Activated T-helper 1 cell treated with anti-CD3 and anti-CD28 coated beads, Interleukin-12 subunit alpha, Interleukin-12 subunit beta, Interleukin-2, Interleukin-4 antibody, amounts not matched to agents 30 ng/mL and 10 ng/mL and 1 ng/mL, durations not matched to agents 14 hours and 24 hours and 36 hours (primary cell): ENCODE measurements at places on chromosomes 1 and 21.

- peak overlapping the region; percentile 58 for H3K27ac ChIP-seq
- H3K4me1 ChIP-seq = peaks cover 22% of the 10 kb centered on the region
- H3K4me3 ChIP-seq = no peak overlapping the region
- peaks cover 9% of the 10 kb centered on the region for H3K36me3 ChIP-seq
- no peak for DNase-seq
- peaks cover 6% of the 10 kb centered on the region for H3K27me3 ChIP-seq
These were observed 9.8 kb upstream of the P3R3URF start for GRCh38 chr1:46186076-46186475.

DNA sequence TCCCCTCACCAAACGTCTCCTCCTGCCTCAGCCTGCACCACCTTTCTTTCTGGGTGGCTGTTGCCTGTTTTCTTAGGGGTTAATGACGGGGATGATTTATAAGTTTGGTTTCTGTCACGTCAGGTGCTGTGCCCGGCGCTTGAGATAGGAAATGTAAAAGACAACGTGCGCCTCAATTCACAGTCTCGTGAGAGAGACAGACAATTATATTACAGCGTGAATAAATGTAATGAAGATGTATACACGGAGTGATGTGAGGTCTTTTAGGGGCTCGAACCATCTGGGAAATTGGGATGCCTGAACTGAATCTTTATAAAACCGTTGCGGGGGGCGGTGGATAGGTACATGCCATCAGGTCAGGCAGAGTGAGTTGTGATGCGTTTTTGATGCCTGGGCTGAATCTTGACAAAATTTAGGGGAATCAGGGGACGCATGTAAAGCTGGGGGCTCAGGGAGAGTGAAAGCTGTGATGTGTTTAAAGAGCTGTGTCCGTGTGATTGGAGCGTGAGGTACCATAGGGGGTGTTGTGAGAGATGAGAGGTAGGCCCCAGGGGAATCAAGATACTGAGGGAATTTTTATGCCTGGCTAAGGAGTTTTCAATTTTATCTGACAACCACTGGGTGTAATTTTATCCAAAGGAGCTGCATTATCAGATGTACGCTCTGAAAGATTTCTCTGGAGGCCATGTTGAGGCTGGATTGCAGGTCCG lies 831 bp downstream of the TIPRL start:
- peaks cover 4% of the 10 kb centered on the region for H3K36me3 ChIP-seq
- no peak overlapping the region for H3K4me3 ChIP-seq
- H3K27me3 ChIP-seq = no peaks in the 10 kb centered on the region
- H3K27ac ChIP-seq = no peak overlapping the region
- no peak for DNase-seq

DNA sequence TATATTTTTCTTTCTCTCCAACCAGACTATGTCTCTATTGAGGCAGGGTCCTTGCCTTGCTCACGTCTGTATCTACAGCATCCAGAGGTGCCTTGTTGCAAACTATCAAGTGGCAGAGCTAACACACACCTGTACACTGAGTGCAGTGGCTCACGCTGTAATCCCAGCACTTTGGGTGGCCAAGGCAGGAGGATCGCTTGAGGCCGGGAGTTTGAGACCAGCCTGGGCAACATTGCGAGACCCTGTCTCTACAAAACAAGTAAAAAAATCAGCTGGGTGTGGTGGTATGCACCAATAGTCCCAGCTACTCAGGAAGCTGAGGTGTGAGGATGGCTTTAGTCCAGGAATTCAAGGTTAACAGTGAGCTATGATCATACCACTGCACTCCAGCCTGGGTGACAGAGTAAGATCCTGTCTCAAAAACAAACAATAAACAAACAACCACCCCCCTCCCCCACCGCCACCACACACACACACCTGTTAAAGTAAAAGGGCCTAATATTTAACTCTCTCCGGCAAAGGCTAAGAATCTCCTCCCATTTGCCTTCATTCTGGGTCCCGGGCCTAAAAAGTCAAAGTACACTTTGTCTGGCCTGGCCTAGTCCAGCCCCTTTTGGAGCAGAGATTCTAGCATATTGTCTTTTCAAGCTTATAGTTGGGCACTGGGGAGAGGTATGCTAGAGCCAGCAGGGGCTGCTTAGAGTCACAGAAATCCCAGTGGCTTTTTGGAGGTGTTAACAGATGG lies 9.5 kb upstream of the SLFNL1 start:
- no peak overlapping the region for H3K4me3 ChIP-seq
- H3K27ac ChIP-seq = no peak overlapping the region
- peaks cover 32% of the 10 kb centered on the region for H3K36me3 ChIP-seq
- no peaks in the 10 kb centered on the region for H3K27me3 ChIP-seq
- H3K4me1 ChIP-seq = no peaks in the 10 kb centered on the region

DNA sequence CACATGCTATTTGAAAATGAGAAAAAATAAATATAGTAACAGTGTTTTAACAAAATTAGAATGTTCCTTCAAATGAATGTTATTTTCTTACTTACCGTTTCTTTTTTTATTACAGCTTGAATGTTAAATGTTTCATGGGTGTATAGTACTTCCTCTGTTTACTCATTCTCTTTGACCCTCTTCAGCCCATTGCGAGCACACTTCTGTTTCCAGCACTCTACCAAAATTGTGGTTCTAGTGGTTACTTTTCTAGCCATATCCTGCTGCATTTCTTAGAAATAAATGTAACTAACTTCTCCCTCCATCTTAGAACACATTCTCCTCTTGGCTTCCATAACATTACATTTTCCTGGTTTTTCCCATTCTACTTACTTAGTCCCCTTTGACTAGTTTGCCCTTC lies 190.0 kb upstream of the C1orf105 start:
- DNase-seq = no peak
- H3K4me3 ChIP-seq = no peak overlapping the region
- peak overlapping the region; percentile 14 for H3K27ac ChIP-seq
- no peaks in the 10 kb centered on the region for H3K27me3 ChIP-seq
- peaks cover 7% of the 10 kb centered on the region for H3K4me1 ChIP-seq

- H3K4me3 ChIP-seq = peak overlapping the region; percentile 35
- peaks cover 4% of the 10 kb centered on the region for H3K36me3 ChIP-seq
- H3K4me1 ChIP-seq = peaks cover 50% of the 10 kb centered on the region
- peaks cover 9% of the 10 kb centered on the region for H3K27me3 ChIP-seq
These were observed 4.0 kb upstream of the SMIM12 start for GRCh38 chr1:34863501-34863900.

- no peaks in the 10 kb centered on the region for H3K36me3 ChIP-seq
- H3K4me3 ChIP-seq = no peak overlapping the region
- H3K4me1 ChIP-seq = no peaks in the 10 kb centered on the region
- DNase-seq = no peak
- no peak overlapping the region for H3K27ac ChIP-seq
These were observed 25.2 kb downstream of the B3GALT5 start for GRCh38 chr21:39637971-39638240.

- H3K4me3 ChIP-seq = no peak overlapping the region
- no peaks in the 10 kb centered on the region for H3K4me1 ChIP-seq
- DNase-seq = no peak
- H3K36me3 ChIP-seq = no peaks in the 10 kb centered on the region
These were observed 1424.2 kb downstream of the MRPL39 start for GRCh38 chr21:24183077-24183476.

DNA sequence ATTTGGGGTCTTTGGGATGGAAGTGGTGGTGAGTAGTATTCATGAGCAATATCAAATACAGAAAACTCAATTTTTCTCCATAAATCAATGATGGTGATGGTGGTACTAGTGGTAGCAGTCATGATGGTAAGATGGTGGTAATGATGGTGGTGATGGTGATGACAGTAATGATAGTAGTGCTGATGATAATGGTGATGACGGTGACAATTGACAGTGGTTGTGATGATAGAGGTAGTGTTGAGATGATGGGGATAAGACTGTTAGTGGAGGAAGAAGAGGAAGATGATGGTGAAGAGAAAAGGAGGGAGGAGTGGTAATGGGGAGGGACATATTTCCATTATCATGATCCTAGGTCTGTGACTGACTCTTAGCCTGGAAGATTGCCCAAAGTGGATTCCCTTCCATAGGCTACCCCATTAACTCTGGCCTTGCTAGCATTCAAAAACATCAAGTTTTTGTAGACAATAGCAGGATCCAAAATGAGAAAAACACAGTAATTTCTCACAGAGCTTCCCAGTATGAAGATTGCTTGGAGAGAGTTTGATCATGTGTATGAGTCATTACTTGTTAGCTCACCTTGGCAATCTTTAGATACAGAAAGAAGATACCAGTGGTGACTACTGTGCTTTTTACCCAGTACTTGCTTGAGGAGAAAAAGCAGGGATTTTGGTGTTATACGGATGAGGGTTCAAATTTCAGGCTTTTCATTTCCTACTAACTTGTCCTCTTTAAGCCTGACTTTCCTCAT lies 93.9 kb downstream of the ATP1A1 start:
- no peak overlapping the region for H3K4me3 ChIP-seq
- peaks cover 8% of the 10 kb centered on the region for H3K27me3 ChIP-seq
- DNase-seq = no peak
- H3K36me3 ChIP-seq = no peaks in the 10 kb centered on the region
- H3K4me1 ChIP-seq = no peaks in the 10 kb centered on the region

DNA sequence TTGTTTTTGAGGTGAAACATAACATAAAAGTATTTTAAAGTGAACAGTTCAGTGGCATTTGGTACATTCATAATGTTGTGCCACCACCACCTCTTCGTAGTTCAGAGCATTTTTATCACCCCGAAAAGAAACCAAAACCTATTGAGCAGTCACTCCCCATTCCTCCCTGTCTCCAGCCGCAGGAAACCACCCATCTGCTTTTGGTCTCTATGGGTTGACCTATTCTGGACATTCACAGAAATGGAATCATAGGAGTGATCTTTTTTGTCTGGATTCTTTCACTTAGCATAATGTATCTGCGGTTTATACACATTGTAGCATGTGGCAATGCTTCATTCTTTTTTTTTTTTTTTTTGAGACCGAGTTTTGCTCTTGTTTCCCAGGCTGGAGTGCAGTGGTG lies 141.2 kb downstream of the VPS13D start:
- H3K4me3 ChIP-seq = no peak overlapping the region
- H3K4me1 ChIP-seq = peaks cover 3% of the 10 kb centered on the region
- peaks cover 44% of the 10 kb centered on the region for H3K36me3 ChIP-seq
- H3K27me3 ChIP-seq = no peaks in the 10 kb centered on the region

DNA sequence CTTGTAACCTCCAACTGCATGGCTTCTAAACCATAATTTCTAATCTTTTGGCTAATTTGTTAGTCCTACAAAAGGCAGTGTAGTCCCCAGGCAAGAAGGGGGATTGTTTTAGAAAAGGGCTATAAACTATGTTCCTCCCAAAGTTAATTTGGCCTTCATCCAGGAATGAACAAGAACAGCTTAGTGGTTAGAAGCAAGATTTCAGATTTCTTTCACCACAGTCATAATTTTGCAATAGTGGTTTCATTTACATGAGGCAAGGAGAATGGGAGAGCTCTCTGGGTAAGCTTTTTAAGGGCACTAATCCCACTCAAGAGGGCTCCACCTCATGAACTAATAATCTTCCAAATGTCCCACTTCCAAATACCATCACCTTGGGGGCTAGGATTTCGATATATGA lies 1353.9 kb downstream of the NCAM2 start:
- H3K36me3 ChIP-seq = no peaks in the 10 kb centered on the region
- no peak overlapping the region for H3K4me3 ChIP-seq
- DNase-seq = no peak
- H3K4me1 ChIP-seq = no peaks in the 10 kb centered on the region
- no peak overlapping the region for H3K27ac ChIP-seq
- H3K27me3 ChIP-seq = no peaks in the 10 kb centered on the region

DNA sequence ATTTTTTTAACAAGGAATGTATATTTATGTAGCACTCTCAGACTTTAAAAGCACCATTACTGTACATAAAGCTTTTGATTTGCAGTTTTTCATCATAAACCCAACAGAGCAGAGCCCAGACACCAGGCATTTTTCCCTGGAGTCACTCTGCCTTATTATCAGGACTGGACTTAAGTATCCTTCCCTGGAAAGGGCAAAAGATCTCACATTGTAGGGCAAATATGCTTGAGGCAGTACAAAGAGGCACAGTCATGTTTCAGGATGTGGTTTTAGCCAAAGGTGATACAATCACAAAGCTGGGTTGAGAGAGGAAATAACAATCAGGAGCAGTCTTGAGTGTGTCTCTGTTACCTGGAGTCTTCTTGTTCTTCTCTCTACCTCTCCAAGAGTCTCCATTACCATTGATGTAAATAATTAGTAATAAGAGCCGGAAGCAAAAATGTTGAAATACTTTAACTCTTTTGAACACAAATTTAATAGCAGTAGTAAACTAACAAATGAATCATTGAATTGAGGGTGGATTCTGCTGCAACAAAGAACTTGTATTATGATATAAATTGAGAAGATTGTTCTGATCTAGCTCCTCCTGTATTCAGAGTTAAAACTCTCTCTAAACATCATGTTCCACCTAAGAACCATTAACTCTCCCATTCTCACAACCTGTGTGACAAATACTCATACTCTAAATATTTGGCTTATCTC lies 160.5 kb downstream of the LTN1 start:
- H3K27me3 ChIP-seq = peaks cover 2% of the 10 kb centered on the region
- H3K4me1 ChIP-seq = peaks cover 74% of the 10 kb centered on the region
- peak overlapping the region; percentile 88 for H3K27ac ChIP-seq
- peak; percentile 33 for DNase-seq

DNA sequence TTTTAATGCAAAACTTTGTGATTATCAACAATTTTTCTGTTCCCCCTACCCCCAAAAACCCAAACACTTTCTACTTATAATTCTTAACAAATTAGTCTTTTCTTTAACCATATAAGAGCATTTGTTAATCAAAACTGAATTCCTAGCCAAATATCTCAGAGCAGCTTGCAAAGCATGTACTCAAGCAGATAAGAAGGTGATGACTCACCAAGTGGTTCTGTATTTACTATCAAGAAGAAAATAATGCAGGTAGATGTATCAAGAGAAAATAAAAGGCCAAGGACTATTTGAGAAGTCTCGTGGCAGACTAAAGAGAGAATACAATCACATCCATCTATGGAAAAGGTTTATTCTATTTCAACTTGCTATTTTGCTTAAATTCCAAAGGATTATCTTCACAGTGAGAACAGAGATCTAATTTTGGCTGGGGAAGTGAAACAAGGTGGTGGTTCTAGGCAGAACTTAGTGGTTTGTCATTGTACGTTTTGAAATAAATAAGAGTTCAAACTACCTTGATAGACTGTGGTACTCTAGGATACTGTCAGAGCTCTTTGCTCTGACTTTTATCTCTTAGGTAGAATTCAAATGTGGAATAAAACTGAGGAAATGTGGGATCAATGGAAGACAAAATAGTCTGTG lies 94.7 kb upstream of the NRIP1 start:
- H3K36me3 ChIP-seq = no peaks in the 10 kb centered on the region
- no peak overlapping the region for H3K27ac ChIP-seq
- H3K4me1 ChIP-seq = no peaks in the 10 kb centered on the region
- no peak overlapping the region for H3K4me3 ChIP-seq
- no peak for DNase-seq

- no peak overlapping the region for H3K27ac ChIP-seq
- no peaks in the 10 kb centered on the region for H3K4me1 ChIP-seq
- H3K27me3 ChIP-seq = no peaks in the 10 kb centered on the region
- H3K4me3 ChIP-seq = no peak overlapping the region
These were observed 88.0 kb upstream of the PBX1 start for GRCh38 chr1:164470996-164471395.

- H3K4me3 ChIP-seq = no peak overlapping the region
- H3K36me3 ChIP-seq = no peaks in the 10 kb centered on the region
These were observed 38.2 kb downstream of the KCNJ6 start for GRCh38 chr21:37877888-37878684.

- H3K27me3 ChIP-seq = peaks cover 4% of the 10 kb centered on the region
- peaks cover 63% of the 10 kb centered on the region for H3K4me1 ChIP-seq
- peak; percentile 75 for DNase-seq
- peak overlapping the region; percentile 72 for H3K4me3 ChIP-seq
- H3K27ac ChIP-seq = peak overlapping the region; percentile 87
These were observed 25.7 kb upstream of the ABCG1 start for GRCh38 chr21:42193131-42193671.

- H3K4me1 ChIP-seq = peaks cover 19% of the 10 kb centered on the region
- peaks cover 3% of the 10 kb centered on the region for H3K36me3 ChIP-seq
- DNase-seq = no peak
- peaks cover 34% of the 10 kb centered on the region for H3K27me3 ChIP-seq
- H3K27ac ChIP-seq = no peak overlapping the region
These were observed 3.6 kb downstream of the PTPRF start for GRCh38 chr1:43534256-43534655.
